ENCODE measurements at places on chromosomes 5 and 9.

GRCh38 chr5:135609981-135610380 lies 31.2 kb upstream of the CXCL14 start:
- peak; percentile 5 for DNase-seq

DNA sequence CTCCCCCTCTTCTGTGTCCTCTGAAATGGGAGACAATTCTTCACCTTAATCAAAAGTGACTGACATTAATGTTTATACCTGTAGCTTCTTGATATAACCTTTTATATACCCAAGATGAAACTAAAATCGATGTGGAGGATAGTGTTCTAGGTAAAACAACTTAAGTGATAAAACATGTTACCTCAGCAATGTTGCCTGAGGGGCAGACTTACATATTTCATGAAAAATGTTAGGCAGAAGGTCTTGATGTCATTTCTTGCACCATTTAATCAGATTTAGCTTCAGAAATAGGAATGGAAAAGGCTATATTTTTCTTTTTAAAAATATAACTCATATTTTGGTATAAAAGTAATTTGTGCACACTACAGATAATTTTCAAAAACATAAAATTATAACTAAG lies 22.7 kb upstream of the MACIR start:
- DNase-seq = no peak

- no peak for DNase-seq
Measured at GRCh38 chr9:99335280-99335679, 113.2 kb downstream of the SEC61B start.

- DNase-seq = no peak
Measured at GRCh38 chr5:135589152-135589551, 10.4 kb upstream of the CXCL14 start.

DNA sequence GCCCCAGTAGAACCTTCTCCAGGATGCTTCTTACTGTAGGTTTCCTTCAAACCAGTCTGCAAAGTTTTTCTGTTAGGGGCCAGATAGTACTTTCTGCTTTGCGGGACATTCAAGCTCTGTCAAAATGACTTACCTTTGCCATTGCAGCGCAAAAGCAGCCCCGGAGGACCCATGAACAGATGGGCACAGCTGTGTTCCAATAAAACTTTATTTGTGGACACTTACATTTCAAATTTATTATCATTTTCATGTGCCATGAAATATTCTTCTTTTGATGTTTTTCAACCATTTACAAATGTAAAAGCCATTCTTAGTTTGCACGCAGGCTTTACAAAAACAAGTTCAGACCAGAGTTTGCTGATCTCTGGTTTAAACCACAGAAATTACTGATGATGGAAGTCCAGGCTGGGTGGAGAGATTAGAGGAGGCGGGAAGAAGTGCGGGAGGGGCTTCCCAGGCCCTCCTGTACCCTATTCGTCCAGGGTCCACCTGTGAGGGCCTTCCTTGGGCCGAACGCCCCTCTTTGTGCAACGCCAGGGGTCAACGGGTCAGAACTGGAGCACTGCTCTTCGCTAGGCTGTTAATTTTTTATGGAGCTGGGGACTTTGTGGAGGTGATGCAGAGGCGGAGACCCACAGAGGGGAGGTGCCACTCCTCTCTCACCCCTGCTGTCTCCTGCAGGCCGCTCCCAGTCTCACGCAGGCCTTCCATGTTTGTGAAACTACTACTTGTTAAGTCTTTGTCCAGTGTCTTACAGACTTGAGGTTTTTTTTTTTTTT lies 7.6 kb upstream of the ASS1 start:
- DNase-seq = peak; percentile 92

DNA sequence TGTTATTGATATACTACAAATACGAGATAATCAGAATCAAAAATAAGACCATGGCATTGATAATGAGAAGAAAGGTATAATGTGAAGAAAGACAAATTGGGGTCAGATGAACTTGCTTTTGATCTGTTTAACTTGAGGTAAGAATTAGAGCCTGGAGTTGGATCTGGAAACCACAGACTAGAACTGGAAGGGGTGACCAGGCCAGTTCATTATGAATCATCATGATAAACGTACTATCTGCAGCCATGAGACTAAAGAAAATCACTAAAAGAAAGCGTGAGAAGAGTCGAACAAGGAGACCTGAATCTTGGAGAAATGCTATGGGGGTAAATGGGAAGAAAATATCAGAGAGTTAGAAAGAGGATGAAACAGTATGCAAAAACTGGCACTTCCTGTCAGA lies 967.5 kb downstream of the NR2F1-AS1 start:
- no peak for DNase-seq

DNA sequence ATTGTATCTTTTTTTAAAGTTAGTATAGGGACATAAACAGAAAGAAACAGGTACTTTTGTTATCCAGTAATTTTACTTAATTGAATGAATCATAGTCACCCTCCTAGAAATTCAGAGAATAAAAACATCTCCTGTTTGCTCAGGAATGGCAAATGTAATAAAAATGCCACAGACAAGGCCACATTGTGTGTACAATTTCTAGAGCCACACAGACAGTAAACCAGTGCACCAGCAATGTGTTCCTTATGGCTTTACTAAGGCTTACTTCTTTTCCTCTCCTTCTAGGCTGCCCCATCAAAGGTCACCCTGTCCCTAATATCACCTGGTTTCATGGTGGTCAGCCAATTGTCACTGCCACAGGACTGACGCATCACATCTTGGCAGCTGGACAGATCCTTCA lies 145.5 kb downstream of the SAXO1 start:
- no peak for DNase-seq

- DNase-seq = no peak
Measured at GRCh38 chr5:90096415-90097081, 313.0 kb downstream of the CETN3 start.

- DNase-seq = no peak
Measured at GRCh38 chr9:100170556-100170955, 71.5 kb downstream of the INVS start.

DNA sequence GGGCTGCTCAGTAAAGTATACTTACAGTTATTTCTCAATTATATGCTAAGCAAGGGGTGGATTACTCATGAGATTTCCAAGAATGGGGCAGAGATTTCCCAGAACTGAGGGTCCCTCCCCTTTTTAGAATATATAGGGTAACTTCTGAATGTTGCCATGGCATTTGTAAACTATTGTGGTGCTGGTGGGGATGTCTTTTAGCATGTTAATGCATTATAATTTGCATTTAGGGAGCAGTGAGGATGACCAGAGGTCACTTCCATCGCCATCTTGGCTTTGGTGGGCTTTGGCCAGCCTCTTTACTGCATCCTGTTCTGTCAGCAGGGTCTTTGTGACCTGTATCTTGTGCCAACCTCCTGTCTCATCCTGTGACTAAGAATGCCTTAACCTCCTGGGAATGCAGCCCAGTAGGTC lies 35.5 kb downstream of the TTC1 start:
- DNase-seq = no peak

DNA sequence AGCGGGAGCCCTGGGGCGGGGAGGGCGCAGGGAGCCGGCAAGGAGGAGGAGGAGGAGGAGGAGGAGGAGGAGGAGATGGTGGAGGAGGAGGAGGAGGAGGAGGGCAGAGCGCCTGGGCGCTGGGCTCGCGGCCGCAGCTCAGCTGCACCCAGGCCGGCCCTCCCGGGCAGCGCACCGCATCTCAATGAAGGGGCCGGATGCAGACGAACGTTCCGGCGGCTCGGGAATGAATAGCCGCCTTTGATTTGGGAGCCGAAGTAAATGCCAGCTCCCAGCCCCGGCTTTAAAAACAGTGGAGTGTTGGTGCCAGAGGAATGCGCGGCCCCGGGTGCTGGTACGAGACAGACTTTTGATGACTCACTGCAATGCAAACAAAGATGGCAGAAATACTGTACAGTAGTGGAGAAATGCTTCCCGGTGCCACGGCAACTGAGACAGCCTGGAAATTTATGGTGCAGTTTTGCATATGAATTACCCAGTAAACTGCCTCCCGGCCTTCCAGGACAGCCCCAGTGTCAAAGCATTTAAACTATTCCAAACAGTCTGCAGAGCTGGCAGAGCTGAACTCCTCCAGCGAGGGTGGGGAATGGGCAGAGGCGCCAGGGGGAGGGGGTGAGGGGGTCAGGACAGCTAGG lies 43.1 kb downstream of the NACC2 start:
- DNase-seq = no peak

- no peak for DNase-seq
Measured at GRCh38 chr5:179114756-179115155, 54.6 kb downstream of the ZNF354C start.

DNA sequence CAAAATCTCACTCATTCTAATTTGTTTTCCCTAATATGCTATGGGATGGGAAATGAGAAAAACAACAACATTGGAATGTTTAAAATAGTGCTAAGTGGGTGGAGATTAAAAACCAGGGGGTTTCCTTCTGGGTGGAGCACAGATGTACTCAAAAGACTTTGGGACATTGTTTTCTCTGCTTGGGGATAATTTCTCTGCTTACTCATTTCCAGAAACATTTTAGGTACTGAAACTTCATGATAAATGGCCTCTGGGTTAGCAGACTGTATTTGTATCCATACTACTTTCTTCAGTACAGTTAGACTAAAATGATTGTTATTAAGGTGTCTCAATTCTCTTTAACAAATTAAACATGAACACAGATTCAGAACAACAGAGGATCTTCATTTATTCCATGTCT lies 17.4 kb downstream of the ELOVL7 start:
- DNase-seq = no peak

GRCh38 chr9:116154334-116154975 lies 864 bp downstream of the PAPPA start:
- DNase-seq = no peak

DNA sequence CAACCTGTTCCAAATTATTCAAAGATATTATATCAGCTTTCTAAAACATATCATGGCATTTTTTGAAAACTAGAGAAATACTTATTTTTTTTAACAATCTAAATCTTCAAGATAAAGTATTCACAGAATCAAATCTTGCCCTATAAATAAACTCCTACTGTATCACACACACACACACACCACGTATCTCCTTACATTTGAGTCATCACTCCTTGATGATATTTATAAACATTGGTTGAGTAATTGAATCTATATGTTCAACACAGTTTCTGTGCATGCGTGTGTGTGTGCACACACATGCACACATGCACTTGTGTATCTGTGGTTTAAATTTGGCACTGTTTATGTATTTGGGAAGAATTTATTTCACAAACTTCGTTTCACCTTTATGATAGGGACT lies 1716.4 kb downstream of the EFNA5 start:
- no peak for DNase-seq
